Endothelial cell (in vitro differentiated cells): ENCODE measurements at places on chromosomes 2 and 18. TPM values are rescaled to one million over a fixed set of nuclear protein-coding genes. Genes with fewer than 3 reads are reported as not detected.
A peak's percentile ranks its signal among the peaks of the same experiment; 100 is the strongest.

Gene NEUROD1
- total RNA-seq, result not detected

- peak; percentile 22 for DNase-seq
- no peaks in the 10 kb centered on the region for H3K36me3 ChIP-seq
- no peaks in the 10 kb centered on the region for H3K27me3 ChIP-seq
- no peak overlapping the region for H3K27ac ChIP-seq
- H3K4me1 ChIP-seq, result no peaks in the 10 kb centered on the region
Measured at GRCh38 chr2:124804014-124804940, 779.2 kb downstream of the CNTNAP5 start.

GRCh38 chr18:55732227-55733106 lies 144.5 kb upstream of the TCF4 start:
- no peaks in the 10 kb centered on the region for H3K36me3 ChIP-seq
- H3K27me3 ChIP-seq, result peaks cover 2% of the 10 kb centered on the region

Gene MC4R
- not detected for total RNA-seq

DNA sequence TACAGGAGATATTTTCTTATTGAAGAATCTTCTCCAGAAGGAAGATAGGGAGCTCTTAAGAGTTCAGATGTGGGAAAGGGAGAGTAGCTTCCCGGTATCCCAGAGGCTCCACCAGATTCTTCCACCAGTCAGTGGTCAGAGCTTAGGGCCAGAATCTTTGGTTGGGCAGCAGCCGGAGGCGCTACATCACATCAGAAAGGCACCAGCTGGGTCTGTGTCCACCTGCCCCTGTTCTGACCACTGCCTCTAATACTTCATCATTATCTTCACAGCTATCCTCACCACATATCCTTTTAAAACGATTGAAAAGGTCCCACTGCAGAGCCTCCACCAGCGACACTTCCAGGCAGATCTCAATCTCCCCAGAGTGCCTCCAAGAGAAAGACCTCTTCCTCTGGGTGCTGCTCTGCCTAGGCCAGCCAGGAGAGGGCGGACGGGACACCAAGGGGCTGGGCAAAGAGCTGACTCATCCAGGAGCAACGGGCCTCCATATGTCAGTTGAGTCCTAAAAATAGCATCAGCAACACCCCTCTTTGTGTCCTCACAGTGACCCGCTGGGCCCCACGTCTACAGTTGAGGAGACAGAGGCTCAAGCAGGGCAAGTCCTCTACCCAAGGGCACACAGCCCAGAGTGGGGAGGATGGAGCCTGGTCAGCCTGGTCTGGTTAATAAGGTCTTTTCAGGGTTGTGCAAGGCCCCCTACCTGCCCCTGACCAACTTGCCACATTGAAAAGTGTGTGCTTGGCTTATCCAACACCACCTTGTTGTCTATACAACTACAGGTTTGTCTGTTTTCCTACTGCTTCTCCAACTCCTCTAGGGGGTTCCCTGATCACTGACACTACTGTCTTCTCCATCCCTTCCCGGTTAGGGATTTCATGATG lies 81.2 kb downstream of the ADD2 start:
- H3K36me3 ChIP-seq, result peaks cover 16% of the 10 kb centered on the region
- H3K4me1 ChIP-seq, result peaks cover 5% of the 10 kb centered on the region
- H3K27ac ChIP-seq, result peak overlapping the region; percentile 48
- DNase-seq, result peak; percentile 67
- no peak overlapping the region for H3K4me3 ChIP-seq

Gene FRZB
- 90.8 TPM for total RNA-seq

GRCh38 chr2:49924044-49924817 lies 769.9 kb upstream of the FSHR start:
- no peaks in the 10 kb centered on the region for H3K4me1 ChIP-seq
- H3K36me3 ChIP-seq, result no peaks in the 10 kb centered on the region
- no peak for DNase-seq
- no peaks in the 10 kb centered on the region for H3K27me3 ChIP-seq
- H3K4me3 ChIP-seq, result no peak overlapping the region

Gene MAP3K20
- total RNA-seq, result 11.8 TPM

DNA sequence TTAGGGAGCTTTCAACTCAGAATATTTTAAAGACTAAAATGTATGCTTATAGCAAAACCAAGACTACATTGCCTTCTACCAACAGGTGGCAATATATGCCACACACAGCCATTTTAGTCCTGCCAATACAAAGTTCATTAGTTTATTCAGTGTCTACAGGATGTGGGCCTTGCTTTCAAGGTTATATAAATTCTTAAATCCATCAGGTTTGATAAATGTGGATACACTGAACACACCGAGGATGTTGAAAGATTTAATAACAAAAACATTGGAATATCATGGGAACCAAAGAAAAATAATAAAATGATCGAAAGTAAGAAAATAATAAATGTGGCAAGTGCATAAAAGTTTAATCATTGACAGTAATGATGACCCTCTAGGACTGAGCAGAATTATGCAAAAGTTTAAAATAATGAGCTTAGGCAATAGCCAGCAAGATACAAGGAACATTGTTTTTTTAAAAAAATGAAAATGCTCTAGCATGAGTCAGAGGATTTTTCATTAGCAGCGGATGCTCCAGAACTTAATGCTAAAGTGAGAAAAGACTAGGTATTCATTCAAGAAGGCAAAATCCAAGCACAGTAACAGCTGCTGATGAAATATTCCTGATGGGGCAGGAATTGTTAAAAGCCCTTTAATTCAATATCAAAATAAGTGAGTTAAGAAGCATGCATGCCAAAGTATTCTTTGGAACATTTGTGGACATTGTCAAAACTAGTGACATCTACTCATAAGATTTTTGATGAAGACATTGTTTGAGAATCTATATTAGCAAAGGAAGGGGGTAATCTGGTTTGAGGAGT lies 14.2 kb downstream of the SCN9A start:
- peaks cover 7% of the 10 kb centered on the region for H3K4me1 ChIP-seq
- H3K4me3 ChIP-seq, result no peak overlapping the region
- DNase-seq, result no peak
- H3K27ac ChIP-seq, result peak overlapping the region; percentile 28

- DNase-seq, result no peak
- no peak overlapping the region for H3K27ac ChIP-seq
- H3K4me3 ChIP-seq, result no peak overlapping the region
- H3K36me3 ChIP-seq, result no peaks in the 10 kb centered on the region
Measured at GRCh38 chr2:81078102-81078501, 773.5 kb upstream of the LRRTM1 start.

Gene ADGRF3
- 4.9 TPM for total RNA-seq

- H3K4me3 ChIP-seq, result peak overlapping the region; percentile 49
- DNase-seq, result peak; percentile 26
- H3K27me3 ChIP-seq, result peaks cover 11% of the 10 kb centered on the region
- H3K4me1 ChIP-seq, result peaks cover 32% of the 10 kb centered on the region
- H3K27ac ChIP-seq, result peak overlapping the region; percentile 75
- peaks cover 4% of the 10 kb centered on the region for H3K36me3 ChIP-seq
Measured at GRCh38 chr2:197309691-197310231, 819 bp downstream of the ANKRD44 start.

GRCh38 chr18:48813833-48814489 lies 136.8 kb downstream of the SMAD7 start:
- no peak for DNase-seq
- H3K36me3 ChIP-seq, result peaks cover 16% of the 10 kb centered on the region
- no peak overlapping the region for H3K27ac ChIP-seq
- no peak overlapping the region for H3K4me3 ChIP-seq
- H3K27me3 ChIP-seq, result no peaks in the 10 kb centered on the region
- peaks cover 3% of the 10 kb centered on the region for H3K4me1 ChIP-seq

GRCh38 chr2:75432761-75433361 lies 127.9 kb downstream of the EVA1A start:
- H3K4me3 ChIP-seq, result no peak overlapping the region
- peaks cover 2% of the 10 kb centered on the region for H3K27me3 ChIP-seq
- no peak for DNase-seq
- no peak overlapping the region for H3K27ac ChIP-seq

DNA sequence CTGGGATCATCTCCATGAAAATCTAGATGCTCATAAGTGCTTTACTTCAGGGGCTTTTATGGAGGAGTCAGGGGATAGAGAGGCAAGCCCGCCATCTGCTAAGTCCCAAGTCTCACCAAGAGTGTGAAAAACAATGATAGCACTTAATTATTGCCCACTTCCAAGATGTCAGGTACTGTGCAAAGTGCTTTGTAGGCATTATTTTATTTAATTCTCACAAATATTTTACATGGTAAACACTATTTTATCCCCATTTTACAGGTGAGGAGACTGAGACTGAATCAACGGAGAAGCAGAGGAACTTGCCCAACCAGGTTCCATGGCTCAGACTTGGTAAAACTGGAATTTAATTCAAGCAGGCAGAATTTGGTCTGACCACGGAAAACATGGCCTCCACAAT lies 147.5 kb downstream of the ACKR3 start:
- peaks cover 10% of the 10 kb centered on the region for H3K4me1 ChIP-seq
- H3K27ac ChIP-seq, result no peak overlapping the region
- H3K4me3 ChIP-seq, result no peak overlapping the region
- no peak for DNase-seq

Gene PID1
- total RNA-seq, result not detected

- no peaks in the 10 kb centered on the region for H3K36me3 ChIP-seq
- H3K4me1 ChIP-seq, result no peaks in the 10 kb centered on the region
- no peak overlapping the region for H3K27ac ChIP-seq
- peaks cover 4% of the 10 kb centered on the region for H3K27me3 ChIP-seq
- H3K4me3 ChIP-seq, result no peak overlapping the region
- peak; percentile 7 for DNase-seq
Measured at GRCh38 chr2:220165401-220165800, 538.0 kb downstream of the SLC4A3 start.

DNA sequence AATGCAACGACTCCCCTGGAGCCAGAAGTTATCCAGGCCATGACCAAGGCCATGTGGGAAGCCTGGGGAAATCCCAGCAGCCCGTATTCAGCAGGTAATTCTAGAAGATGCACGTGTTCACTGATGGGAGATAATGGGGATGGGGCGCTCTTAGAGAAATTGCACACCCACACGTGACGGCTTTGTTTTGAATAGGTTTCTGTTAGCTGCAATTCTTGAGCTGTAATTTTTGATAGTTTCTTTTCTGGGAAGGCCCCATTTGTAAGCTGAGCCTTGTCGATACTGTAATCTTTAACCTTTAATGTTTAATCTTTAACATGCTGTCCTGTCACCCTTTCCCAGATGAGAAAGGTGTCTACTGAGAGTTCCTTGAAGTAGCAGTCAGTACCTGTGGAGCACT lies 3.6 kb downstream of the SCLY start:
- H3K27ac ChIP-seq, result no peak overlapping the region
- peaks cover 20% of the 10 kb centered on the region for H3K36me3 ChIP-seq
- H3K4me1 ChIP-seq, result peaks cover 15% of the 10 kb centered on the region
- H3K27me3 ChIP-seq, result peaks cover 3% of the 10 kb centered on the region
- no peak for DNase-seq

- peaks cover 33% of the 10 kb centered on the region for H3K4me1 ChIP-seq
- H3K36me3 ChIP-seq, result no peaks in the 10 kb centered on the region
- H3K27me3 ChIP-seq, result no peaks in the 10 kb centered on the region
- peak overlapping the region; percentile 93 for H3K27ac ChIP-seq
Measured at GRCh38 chr2:231123362-231123898, 1.4 kb downstream of the HTR2B start.

DNA sequence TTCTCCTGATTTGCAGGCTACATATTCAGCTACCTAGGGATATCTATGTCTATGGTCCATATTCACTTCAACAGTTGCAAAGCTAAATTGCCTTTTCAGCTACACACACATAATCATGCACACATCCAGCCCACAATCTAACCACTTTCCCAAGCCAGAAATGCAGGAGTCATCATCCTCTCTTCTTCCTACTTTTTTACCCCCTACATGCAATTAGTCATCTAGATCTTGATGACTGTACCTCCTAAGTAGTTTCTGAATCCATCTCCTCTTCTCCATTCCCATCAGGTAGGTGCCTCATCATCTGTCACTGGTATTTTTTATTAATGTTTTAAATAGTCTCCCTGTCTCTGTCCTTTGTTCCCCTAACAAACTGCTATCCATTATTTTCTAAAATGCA lies 23.7 kb upstream of the SPRED2 start:
- peaks cover 5% of the 10 kb centered on the region for H3K27me3 ChIP-seq
- no peak overlapping the region for H3K4me3 ChIP-seq
- no peak overlapping the region for H3K27ac ChIP-seq
- no peaks in the 10 kb centered on the region for H3K36me3 ChIP-seq
- H3K4me1 ChIP-seq, result peaks cover 12% of the 10 kb centered on the region

GRCh38 chr18:47801817-47802216 lies 128.6 kb downstream of the SMAD2 start:
- peaks cover 4% of the 10 kb centered on the region for H3K27me3 ChIP-seq
- DNase-seq, result no peak

Gene GPR55
- 0.28 TPM for total RNA-seq

GRCh38 chr2:71804281-71804751 lies 343.3 kb downstream of the CYP26B1 start:
- peaks cover 15% of the 10 kb centered on the region for H3K4me1 ChIP-seq
- H3K27ac ChIP-seq, result no peak overlapping the region
- peaks cover 2% of the 10 kb centered on the region for H3K27me3 ChIP-seq
- H3K4me3 ChIP-seq, result no peak overlapping the region
- H3K36me3 ChIP-seq, result peaks cover 3% of the 10 kb centered on the region
- no peak for DNase-seq

DNA sequence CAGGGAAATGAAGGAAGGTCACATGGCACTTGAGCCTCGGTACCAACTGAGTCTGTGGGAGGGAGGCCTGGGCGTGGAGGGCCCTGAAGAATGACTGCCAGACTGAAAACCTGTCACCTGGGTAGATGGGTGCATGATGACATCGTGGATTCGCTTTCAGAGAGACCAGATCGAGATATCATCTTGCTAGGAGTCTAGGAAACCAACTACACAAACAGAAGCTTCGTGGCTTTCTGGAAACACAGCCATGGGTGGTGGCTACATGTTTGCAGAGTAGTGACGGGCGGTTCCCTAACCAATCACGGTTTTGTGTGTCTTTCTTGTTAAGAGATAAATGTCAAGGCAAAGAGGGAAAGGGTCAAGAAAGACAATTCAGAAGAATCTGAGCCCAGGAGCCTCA lies 155.0 kb downstream of the EIPR1 start:
- no peak overlapping the region for H3K27ac ChIP-seq
- H3K4me3 ChIP-seq, result peak overlapping the region; percentile 28
- peaks cover 20% of the 10 kb centered on the region for H3K36me3 ChIP-seq
- no peaks in the 10 kb centered on the region for H3K4me1 ChIP-seq
- DNase-seq, result no peak

DNA sequence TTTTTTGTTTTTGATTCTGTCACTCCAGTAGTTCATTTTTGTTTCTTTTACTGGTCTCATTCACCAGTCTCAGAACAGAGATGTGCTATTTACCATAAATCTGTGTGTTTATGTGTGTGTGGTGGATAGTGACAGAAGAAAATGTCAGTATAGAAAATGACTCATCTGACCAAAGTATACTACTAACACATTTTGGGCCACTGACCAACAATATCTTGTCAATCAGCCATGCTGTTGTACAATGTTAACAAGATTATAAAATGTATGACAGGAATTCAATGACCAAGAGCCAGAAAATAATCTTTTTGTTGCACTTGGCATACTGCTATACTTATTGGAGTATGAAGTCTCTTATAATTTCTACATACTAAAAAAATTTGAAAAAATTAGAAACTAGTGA lies 1081.4 kb upstream of the NRXN1 start:
- H3K4me1 ChIP-seq, result no peaks in the 10 kb centered on the region
- DNase-seq, result no peak
- no peaks in the 10 kb centered on the region for H3K36me3 ChIP-seq
- no peaks in the 10 kb centered on the region for H3K27me3 ChIP-seq

GRCh38 chr18:64659196-64659595 lies 510.3 kb upstream of the LINC00305 start:
- no peaks in the 10 kb centered on the region for H3K4me1 ChIP-seq
- H3K4me3 ChIP-seq, result no peak overlapping the region
- no peaks in the 10 kb centered on the region for H3K36me3 ChIP-seq

Gene CCNYL1
- 75.5 TPM for total RNA-seq

GRCh38 chr2:127080226-127080937 lies 26.6 kb downstream of the BIN1 start:
- peaks cover 21% of the 10 kb centered on the region for H3K27me3 ChIP-seq
- no peak for DNase-seq
- H3K4me1 ChIP-seq, result peaks cover 48% of the 10 kb centered on the region
- no peak overlapping the region for H3K4me3 ChIP-seq
- no peak overlapping the region for H3K27ac ChIP-seq

Gene CACNB4
- total RNA-seq, result 1.5 TPM
